ENCODE measurements at places on chromosomes 11 and 22.

DNA sequence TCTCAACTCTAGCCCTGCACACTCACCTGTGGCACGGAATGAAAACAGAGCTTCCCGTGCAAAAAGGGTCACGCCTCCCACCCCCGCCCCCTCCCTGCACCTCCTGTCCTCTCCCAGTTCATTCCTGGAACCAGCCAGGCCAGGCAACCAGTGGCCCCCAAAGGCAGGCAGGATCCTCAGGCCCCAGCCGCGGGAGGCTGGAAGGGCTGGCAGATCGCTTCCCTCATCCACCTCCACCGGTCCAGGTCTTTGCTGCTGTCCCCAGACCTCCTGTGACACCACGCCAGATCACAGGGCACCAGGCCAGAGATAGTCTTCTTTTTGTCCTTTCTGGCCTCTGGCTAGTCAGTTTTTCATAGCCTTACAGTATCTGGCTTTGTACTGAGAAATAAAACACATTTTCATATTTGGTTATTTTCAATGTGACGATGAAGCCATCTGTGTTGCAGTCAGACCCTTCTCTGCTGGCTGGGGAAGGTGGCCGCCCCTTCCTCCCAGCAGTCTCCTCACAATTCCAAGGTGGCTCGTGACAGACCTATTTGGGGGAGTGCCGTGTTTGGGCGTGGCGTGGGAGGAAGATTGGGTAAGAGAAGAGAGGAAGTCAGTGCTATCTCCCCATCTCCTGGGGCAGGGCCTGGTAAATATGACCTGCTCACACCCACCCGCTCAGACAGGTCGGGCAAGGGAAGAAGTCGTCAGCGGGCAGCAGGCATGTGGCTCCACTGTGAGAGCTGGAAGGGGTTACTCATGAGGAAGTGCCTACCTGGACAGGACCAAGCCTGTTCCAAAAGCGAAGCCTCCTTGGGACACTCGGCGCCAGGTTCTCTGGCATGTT lies 9.1 kb downstream of the SSH3 start:
- no peak for DNase-seq

DNA sequence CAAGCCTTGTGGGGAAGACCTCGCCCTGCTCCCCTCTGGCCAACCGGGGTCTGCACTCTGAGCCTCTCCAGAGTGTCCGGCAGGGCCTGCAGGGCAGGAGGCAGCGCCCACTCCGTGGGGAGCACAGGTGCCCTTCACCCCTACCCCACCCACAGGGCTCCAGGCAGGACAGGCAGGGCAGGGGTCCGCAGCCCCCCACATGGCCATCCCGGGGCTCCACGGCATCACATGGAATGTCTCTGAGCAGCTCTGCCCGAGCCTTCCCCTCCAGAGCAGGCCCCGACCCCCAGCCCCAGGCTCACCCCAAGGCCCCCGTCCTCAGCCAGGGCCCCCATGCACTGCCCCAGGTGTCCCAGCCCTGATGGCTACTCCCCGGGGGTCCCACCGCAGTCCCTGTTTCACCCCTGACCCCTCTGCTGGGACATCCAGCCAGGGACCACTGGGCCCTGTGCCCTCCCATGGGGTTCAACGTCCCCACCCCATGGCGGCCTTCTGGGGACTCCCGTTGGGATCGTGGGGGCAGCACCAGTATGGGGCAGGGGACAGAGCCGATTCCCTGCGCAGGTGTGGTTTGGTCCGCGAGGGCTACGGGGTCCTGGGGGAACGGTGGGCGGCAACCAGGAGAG lies 77.7 kb downstream of the BRD1 start:
- no peak for DNase-seq

- no peak for DNase-seq
Observed at GRCh38 chr11:103959279-103959942, 77.0 kb upstream of the DDI1 start.

DNA sequence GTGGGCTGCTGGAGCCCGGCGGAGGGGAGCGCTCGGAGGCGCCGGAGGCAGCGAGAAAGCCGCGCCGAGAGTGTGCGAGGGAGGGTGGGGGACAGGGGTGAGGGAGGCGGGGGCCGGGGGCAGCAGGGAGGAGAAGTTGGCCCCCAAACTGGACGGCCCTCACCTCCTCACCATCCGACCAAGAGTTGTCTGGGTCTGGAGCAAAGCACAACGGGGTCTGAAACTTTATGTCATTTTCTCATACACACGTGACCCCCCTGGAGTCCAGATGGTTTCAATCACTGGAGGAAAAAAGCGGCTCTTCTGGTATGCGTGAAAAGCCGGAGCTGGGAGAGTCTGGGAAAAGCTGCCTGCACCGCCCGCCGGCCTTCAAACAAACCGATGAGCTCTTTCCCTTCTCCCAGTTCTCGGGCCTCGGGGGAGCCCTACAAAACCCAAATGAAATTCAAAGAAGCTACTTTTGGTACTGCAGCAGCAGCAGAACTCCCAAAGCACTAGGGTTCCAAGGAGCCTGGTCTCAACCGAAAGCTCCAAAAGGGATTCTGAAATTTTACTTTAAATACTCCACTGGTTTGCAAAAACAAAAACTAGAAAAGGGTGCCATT lies 39.7 kb upstream of the AKIP1 start:
- no peak for DNase-seq

GRCh38 chr11:391117-392017 lies 2.6 kb upstream of the PKP3 start:
- DNase-seq = no peak

GRCh38 chr22:46063846-46064227 lies 86.5 kb upstream of the PPARA start:
- no peak for DNase-seq

GRCh38 chr11:131195661-131196517 lies 174.5 kb upstream of the NTM start:
- DNase-seq = no peak

GRCh38 chr11:21501245-21501644 lies 691.6 kb upstream of the ANO5 start:
- DNase-seq = no peak

DNA sequence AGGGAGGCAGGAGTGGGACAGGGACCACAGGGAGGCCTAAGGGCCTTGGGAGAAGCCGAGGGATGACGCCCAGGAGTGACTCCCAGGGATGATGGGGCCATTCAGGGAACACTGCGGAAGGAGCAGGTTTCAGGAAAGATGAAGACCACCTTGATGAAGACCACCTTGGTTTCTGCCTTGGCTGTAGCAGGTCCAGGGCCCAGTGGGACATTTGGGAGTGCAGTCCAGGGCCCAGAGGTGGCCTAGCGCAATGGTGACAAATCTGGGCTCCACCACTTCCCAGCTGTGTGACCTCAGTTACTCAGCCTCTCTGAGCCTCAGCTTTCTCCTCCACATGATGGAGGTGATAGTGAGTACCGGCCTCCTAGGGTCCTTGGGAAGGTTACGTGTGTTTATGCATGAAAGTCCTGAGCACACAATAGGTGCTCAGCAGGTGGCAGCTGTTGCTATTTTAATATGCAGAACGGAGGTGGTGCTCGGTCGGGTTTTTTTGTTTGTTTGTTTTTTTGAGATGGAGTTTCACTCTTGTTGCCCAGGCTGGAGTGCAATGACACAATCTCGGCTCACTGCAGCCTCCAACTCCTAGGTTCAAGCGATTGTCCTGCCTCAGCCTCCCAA lies 770 bp downstream of the TSGA10IP start:
- DNase-seq = no peak

DNA sequence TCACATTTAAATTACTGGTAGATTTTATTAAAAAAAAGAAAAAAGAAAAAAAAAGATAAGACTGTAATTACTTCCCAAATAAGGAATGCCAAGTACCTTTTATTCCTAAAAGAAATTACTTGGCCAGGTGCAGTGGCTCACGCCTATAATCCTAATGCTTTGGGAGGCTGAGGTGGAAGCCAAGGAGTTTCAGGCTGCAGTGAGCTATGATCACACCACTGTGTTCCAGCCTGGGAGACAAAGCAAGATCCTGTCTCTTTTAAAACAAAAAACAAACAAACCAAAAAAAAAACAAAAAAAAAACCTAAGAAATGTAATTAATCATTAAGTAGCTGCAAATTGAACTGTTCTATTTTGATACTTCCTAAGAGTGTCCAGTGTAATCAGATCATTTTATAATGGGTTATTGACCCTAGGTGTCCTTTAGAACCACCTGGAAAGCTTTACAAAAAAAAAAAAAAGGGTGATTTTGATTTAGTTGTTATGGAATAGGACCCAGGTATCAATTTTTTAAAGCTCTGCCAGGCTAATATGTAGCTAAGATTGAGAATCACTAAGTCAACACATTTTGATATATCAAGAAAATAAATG lies 10.8 kb downstream of the LIN7C start:
- no peak for DNase-seq

DNA sequence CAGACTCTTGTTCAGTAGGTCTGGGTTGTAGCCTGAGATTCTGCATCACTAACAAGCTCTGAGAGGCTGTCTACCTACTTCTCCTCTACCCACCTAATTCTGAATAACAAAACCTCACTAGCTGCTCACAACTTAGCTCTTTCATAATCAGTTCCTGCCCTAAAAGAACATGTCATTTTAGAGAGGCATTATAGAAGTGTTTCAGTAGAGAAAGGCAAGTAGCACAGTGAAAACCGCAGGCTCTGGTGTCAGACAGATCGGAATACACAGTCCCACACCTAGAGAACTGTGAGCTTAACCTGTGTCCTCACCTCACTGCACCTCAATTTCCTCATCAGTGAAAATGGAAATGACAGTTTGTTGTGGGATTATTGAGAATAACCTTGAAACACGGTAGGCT lies 1337.6 kb upstream of the TENM4 start:
- no peak for DNase-seq

DNA sequence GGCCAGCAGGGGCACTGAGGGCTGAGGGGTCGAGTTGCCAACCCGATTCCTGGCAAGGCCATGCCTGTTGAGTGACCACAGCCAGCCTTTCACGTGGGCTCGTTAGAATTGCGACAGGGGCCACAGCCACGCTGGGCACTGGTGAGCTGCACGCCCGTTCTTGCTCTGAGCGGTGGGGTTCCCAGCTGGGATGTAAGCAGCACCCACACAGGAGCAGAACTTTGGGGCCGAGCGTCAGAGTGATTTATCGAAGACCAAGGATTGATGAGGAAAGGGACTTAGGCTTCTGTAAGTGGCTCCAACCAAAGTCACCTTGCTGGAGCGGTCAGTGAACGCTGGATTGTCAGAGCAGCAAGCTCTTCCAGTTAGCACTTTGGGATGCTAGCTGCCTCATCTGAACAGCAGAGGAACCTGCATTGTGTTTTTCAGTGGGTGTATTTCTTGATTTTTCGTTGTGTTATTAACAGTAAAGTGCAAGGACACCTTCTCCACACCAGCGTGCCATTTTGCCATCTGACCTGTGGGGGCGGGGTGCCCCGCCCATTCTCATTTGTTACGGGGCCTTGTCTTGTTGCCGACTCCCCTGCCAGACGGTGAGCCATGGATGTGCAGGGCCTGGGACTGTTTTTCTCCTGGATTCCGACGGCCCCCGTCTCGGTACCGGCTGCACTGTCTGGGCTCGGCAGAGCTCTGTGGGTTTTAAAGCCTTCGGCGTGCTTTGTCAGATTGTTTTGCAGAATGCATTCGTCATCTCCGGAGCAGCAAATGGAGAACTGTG lies 202.5 kb downstream of the TBC1D22A start:
- DNase-seq = no peak

DNA sequence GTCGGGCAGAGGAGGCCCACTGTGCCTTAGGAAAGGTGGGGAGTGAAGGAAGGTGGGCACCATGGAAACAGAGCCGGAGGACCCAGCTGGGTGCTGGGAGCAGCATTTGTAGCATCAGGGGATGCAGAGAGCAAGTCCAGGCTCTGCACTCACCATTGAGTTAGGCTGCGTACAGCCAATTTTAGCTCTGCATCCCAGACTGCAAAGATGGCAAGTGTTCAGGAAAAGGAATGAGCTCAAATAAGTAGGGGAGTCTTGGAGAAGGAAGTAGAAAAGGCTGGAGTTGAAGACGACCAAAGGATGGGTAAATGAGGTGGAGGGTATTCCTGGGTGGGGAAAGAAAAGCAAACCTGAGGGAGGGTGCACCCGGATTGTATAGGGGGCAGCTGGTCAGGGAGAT lies 31.6 kb upstream of the ETS1 start:
- no peak for DNase-seq

DNA sequence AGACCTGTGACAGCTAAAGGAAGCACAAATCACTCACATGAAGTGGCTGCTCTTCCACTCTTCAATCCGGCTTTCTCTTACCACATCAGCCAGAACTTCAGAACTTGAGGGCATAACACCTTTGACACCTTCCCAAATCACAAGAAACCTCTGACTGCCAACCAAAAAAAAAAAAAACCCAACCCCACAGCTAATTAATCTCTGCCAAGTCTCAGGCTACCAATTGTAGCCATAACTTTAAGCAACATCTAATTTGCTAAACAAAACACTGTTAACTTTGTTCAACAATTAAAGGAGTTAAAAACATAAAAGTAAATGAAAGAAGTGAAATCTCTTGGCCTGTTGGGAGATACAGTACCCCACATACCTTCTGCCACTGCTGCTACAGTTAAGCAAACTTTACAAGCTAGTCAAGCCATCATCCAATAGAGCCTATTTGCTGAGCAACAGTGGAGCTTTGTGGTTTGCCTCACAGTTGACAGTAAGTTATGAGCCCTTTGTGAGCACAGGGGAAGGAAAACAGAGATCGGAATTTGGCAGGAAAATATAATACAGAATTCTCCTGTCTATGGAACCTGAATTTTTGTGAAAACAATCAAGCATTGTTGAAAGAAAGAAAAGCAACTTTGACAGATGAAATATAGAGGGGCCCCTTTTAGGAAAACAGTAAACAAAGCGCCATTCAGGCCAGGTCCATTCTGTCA lies at the start of gene SOX6:
SOX6 (minus strand) TSS at position 490 of the 704 bp plus-strand sequence. CDS start 15,298 bp downstream, outside the sequence.
- DNase-seq = no peak

DNA sequence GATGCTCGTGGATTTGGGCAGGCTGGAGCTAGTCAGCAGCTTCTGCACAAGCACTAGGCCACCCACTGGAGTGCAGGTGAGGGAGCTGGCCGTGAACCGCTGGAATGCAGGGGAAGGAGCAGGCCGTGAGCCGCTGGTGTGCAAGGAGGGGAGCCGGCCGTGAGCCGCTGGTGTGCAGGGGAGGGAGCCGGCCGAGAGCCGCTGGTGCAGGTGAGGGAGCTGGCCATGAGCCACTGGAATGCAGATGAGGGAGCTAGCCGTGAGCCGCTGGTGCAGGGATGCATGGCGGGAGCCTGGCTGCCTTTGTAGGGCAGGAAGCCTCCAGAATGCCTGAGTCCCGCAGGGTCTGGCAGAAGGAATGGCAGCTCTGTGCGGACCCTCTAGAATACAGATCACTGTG lies 4220.0 kb upstream of the OR11H1 start:
- no peak for DNase-seq

DNA sequence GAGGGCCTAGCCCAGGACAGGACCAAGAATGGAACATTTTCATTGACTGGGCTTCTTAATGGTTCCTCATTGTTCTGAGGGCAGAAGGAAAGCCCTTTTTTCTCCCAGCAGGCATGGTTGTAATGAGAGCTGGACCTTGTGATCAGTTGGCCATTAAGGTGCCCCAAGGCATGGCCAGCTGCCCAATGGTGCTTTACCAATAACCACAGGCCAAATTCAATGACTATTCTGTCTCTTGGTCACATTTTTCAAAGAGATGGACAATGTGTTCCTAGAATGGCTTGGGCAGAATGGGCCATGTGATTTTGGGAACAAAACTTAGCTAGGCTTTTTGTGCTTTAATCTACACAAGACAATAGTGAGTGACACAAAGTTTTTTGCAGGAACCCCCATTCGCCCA lies 7.3 kb downstream of the NAV2 start:
- no peak for DNase-seq

GRCh38 chr11:90288212-90288821 lies 65.5 kb upstream of the CHORDC1 start:
- no peak for DNase-seq

- DNase-seq = no peak
Observed at GRCh38 chr11:47271328-47271727, 1.4 kb downstream of the MADD start.

All from activated T-helper 1 cell treated with Interleukin-2 at 50 U/mL for 16 hours (primary cell).